ENCODE measurements at places on chromosomes 1 and 21.

GRCh38 chr1:2419416-2419815, 7.1 kb upstream of the PEX10 start:
- DNase-seq, result no peak

- no peak for DNase-seq
Measured at GRCh38 chr1:221911714-221912113, 169.8 kb upstream of the DUSP10 start.

- DNase-seq, result no peak
Measured at GRCh38 chr1:68093737-68094136, 43.3 kb upstream of the DIRAS3 start.

DNA sequence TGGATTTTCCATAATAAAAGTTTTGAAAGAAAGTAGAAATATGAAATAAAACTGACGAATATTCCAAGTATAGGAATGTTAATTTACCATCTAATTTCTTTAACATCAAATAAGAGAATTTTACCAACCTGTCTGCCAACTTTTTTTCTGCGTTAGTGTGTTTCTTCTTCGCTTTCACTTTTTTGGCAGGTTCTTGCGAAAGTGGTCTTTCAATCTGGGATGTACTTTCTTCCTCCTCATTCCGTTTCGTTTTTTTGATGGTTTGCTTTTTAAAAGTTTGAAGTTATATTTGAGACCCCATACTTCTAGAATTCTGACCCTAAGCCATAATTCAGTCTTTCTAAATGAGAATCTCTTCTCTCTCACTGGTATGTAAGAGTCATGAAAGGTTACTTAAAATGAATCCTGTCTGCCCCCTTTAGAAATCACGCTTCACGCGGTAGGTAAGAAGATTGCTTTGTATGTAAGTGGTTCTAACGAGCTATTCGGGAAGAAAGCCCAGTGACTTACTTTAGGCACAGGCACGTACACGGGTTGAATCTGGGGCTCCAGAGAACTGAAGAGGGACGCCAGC, 580 bp downstream of the RBM34 start:
- no peak for DNase-seq

DNA sequence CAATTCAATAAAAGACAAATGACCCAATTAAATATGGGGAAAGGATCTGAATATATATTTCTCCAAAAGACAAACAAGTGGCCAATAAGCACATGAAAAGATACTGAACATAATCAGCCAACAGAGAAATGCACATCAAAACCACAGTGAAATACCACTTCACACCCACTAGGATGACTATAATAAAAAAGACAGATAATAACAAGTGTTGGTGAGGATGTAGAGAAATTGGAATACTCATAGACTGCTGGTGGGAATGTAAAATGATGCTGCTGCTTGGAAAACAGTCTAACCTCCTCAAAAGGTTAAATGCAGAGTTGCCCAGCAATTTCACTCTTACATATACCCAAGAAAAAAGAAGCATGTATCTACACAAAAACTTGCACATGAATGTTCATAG, 48.9 kb downstream of the PIK3R3 start:
- no peak for DNase-seq

GRCh38 chr1:201598396-201598795, 59.5 kb downstream of the NAV1 start:
- no peak for DNase-seq

GRCh38 chr1:113452921-113453770, 62.8 kb downstream of the MAGI3 start:
- peak; percentile 13 for DNase-seq

- no peak for DNase-seq
Measured at GRCh38 chr1:26831546-26832248, 5.2 kb downstream of the ZDHHC18 start.

DNA sequence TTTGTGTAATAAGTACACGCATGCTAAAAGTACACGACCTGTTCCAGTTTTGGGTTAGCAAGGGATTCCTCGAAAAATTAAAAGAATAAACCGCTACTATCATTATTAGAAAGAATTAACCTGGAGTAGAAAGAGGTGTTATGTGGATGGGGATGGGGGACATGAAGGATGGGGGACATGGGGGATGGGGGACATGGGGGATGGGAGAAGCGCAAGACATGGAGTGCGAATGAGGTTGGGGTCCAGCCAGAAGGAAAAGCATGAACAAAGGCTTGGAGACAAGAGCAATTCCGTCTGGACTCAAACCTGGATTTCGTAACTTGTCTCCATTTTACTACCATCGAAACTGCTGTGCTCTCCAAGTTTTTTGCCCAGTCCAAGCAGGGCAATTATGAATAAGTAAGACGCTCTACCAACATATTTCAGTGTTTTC, 591 bp upstream of the KDM1A start:
- DNase-seq, result no peak

DNA sequence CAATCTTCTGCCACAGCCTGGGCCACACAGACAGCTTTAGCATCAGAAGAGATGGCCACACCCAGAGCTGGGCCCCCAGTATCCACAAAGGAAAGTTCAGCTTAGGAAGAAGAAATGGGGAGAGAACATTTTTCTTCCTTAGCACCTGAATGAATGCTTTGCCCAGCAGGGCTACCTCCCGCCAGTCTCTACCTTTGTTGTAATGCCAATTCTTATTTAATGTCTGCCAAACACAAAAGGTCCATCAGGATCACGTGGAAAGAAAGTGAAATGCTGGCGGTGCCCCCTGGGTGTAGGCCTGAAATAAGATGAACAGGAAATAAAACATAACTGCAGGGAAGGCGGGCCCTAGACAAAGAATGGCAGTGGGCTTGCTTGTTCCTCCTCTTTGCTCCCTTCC, 125.6 kb downstream of the CACNA1E start:
- no peak for DNase-seq

DNA sequence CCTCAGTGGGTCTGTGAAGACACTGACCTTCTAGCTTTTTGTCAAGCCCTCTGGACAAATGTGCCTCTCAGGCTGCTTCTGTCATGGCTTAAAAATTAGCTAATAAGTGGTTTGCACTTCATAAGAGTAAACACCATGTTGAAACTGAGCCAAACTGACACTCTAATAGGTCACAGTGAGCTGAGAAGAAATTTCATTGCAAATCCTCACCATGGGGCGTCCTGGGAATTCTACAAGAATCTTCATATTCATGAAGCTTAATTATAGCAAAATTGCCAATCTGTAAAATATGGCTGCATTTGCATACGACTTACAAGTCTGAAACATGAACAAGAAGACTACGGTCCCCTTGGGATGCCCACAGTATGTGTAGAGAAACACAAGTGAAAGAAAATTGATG, 188.6 kb downstream of the DSCAM start:
- DNase-seq, result no peak

- no peak for DNase-seq
Measured at GRCh38 chr1:14508613-14509012, 89.9 kb upstream of the KAZN start.

GRCh38 chr1:154157520-154158306, 2.8 kb upstream of the NUP210L start:
- DNase-seq, result no peak

GRCh38 chr1:244968881-244969280, 104.5 kb upstream of the HNRNPU start:
- DNase-seq, result no peak

DNA sequence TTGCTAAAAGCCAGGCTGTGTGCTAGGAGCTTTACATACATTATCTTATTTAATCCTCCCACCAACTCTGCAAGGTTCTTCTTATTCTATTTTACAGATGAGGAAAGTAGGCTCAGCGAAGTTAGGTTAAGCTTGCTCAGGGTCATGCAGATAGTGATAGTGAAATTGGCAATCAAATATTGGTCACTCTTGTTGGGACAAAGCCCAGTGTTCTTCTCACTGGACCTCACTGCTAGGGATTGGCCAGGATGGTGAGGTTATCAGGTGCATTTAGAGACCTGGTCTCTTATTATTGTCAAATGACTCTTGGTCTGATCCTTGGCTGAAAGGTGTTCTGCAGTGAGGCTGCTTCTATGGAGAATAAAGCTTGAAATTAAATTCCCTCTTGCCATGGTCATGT, 145.1 kb downstream of the CNIH3 start:
- DNase-seq, result no peak
